ENCODE measurements at places on chromosomes 6 and 20.

DNA sequence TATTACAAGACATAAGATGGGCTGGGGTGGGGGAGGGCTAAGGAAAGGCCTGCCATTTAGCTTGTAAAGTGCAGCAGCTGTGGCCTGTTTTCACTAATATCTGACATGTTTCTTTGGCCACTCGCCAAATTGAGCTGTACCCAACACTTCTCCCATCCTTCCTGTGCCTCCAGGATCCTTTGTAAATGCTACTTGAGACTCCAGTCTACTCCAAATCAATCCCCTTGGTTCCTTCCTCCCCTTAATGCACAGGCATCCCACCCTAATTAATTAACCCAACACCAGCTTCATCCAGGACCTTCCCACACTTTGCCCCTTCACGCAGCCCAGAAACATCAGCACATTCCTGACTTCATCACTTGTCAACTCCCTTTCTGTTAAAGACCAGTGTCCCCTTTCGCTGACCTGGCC lies 55.0 kb upstream of the TCF21 start:
- DNase-seq = no peak

- DNase-seq = no peak
These were observed 142.6 kb downstream of the MRPL14 start for GRCh38 chr6:43984442-43985321.

DNA sequence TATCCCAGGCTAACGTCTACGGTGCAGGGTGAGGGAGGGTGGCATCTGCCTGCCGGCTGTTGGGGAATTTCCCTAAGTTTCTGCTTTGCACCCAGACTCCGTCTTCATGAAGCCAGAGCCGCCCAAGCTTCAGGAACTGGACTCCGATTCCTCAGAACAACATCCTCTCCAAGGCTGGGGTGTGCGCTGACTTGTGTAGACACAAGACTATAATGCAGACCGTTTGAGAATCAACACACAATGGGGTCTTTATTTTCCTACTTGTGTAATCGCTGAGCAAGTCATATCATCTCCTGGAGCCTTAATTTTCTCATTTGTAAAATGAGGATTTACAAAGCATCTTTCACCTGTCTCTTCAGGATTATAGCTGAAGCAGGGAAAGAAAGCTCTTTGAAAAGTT lies 160.5 kb upstream of the AGPAT4 start:
- no peak for DNase-seq

- DNase-seq = no peak
These were observed 57.4 kb upstream of the SASH1 start for GRCh38 chr6:148285205-148285604.

DNA sequence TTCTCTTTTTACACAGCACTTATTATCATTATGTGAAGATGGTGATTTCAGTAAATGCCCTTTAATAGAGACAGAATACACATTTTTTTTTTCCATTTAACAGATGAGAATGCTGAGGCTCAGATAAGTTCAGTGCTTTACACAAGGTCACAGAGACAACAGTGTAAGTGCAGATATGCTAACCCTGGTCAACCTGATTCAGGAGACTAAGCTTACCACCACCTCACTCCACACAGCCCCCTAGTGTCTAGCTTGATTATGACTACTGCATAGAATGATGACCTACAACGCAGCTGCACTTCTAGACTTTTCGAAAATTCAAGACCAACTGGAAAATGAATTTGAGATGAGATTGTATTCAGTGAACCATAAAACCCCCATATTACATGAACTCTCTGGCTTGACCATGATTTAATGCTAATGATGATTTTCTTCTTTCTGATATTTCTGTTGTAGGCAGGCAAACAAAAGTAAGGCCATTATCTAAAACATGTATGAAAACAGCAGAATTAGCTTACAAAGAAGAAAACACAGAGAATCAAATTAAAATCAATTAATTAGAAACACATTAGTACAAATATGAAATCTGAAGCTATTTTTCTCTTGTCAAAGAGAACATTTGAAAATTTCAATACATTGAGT lies 212.1 kb upstream of the PHACTR1 start:
- no peak for DNase-seq

DNA sequence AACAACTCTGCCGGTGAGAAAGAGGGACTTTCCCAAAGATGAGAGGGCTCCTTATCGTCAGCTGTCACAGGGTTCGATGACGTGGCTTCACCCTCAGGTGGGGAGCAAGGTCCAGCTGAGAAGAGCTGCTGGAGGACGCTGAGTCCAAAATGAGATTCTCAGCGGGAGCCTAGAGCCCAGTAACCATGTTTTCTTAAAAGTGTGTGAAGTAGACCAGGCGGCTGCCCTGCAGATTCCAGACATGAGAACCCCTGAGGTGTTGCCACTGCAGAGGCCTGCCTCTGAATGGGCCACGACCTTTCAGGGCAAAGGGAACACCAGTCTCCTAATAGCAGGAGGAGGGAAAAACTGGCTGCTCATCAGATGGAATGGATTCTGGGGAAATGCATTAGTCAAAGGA lies 375.1 kb downstream of the BTBD9 start:
- DNase-seq = no peak

DNA sequence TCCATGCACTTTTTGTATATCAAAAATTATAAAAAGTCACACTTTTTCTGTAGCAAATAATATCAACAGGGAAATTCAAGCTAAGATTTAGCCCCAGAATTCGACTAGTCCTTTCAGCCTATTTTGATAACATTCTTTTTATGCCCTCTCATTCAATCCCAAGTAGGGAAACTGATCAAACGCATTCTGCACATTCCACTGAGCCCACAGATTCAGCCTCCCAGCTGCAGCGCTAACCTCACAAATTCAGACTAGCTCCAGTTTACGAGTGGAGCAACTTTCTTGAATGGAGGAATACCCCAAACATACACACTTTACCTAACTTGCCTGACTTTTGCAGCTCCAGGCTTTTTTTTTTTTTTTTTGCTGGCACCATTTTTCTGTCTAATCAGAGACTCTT lies 70.3 kb upstream of the HEY2 start:
- no peak for DNase-seq

DNA sequence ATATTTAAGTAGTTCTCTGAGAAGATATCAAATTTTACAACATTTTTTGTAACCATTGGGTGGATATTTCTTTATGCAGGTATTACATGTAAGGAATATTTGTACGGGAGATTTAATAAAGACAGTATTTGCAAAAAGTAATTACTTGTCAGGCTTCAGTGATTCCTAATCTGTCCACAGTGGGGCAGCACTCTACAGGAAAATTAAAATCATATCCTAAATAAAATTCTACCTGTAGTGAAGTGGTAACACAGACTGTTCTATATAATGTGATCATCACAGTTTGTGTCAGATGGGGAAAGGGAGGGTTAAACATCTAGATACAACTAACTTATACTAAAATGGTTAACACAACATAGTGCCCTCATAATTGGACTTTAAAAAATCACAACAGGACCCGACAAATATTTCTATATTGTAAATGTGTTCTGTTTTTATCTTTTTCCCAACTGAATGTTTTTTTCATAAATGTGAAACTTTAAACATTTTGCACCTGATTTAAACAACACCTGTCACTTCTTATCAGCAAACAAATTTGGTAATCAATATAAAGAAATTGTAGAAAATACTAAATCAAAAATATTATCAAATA lies 145.6 kb upstream of the MANEA start:
- DNase-seq = no peak

GRCh38 chr6:126145351-126145750 lies 159.0 kb downstream of the TRMT11 start:
- DNase-seq = no peak

GRCh38 chr6:38136547-38136946 lies 317.0 kb downstream of the ZFAND3 start:
- DNase-seq = no peak

GRCh38 chr6:21665110-21665391 lies 71.5 kb downstream of the SOX4 start:
- DNase-seq = no peak
